Lung microvascular endothelial cell (primary cell): ENCODE measurements at places on chromosomes 7 and 10.

GRCh38 chr10:85787881-85788280 is 578.7 kb downstream of the GRID1 start:
- no peak for DNase-seq

DNA sequence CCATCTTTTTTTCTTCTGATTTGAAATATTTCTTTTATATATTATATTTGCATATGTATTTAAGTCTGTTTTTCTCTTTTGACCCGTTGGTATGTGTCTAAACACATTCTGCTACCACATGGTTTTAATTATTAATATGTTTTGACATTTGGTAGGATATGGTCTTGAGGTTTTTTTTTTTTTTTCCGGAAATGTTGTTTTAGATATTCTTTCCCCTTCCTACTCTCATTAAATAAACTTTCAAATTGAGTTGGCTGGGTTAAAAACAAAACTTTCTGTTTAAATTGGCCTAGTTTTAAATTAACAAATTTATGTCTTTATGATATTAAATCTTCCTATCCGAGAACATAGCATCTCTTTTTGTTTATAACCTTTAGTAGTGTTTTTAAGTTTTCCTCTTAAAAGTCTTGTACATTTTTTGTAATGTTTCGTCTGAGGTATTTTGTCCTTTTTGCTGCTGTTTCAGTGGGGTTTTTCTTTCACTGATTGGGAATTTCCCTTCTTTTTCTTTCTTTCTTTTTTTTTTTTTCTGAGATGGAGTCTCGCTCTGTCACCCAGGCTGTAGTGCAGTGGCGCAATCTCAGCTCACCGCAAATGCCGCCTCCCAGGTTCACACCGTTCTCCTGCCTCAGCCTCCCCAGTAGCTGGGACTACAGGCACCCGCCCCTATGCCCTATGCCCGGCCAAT is 25.4 kb downstream of the STAM start:
- no peak for DNase-seq

GRCh38 chr7:128807191-128807590 is 15.4 kb downstream of the CCDC136 start:
- DNase-seq = no peak

- DNase-seq = no peak
These were observed 53.0 kb upstream of the PDGFA start for GRCh38 chr7:572416-573268.

GRCh38 chr7:28160551-28160991 is 20.0 kb downstream of the JAZF1 start:
- no peak for DNase-seq

DNA sequence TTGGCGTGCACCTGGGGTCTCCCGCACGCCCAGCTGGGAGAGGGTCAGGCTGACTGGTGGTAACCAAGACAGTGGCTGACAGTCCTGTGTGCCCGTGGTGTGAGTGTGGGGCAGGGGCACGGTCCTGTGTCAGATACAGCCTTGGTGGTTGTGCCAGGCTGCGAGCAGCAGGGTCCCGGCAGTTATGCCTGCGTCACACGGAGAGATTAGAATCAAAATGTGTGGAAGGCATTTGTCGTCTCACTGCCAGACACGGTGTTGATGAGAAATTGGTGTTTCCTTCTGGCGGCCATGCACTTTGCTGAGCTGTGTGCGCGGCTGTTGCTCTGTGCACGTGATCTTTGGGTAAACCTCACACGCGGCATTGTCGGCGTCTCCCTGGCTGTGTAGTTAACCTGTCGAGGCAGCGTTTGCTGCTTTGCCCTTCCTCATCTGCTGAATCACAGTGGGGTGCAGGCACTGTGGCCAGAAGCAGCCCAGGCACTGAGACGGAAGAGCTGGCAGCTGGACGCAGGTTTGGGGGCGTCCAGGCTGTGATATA is 87.7 kb downstream of the NKX6-2 start:
- DNase-seq = no peak

- no peak for DNase-seq
These were observed 261.6 kb downstream of the MDFIC start for GRCh38 chr7:115183431-115184057.

DNA sequence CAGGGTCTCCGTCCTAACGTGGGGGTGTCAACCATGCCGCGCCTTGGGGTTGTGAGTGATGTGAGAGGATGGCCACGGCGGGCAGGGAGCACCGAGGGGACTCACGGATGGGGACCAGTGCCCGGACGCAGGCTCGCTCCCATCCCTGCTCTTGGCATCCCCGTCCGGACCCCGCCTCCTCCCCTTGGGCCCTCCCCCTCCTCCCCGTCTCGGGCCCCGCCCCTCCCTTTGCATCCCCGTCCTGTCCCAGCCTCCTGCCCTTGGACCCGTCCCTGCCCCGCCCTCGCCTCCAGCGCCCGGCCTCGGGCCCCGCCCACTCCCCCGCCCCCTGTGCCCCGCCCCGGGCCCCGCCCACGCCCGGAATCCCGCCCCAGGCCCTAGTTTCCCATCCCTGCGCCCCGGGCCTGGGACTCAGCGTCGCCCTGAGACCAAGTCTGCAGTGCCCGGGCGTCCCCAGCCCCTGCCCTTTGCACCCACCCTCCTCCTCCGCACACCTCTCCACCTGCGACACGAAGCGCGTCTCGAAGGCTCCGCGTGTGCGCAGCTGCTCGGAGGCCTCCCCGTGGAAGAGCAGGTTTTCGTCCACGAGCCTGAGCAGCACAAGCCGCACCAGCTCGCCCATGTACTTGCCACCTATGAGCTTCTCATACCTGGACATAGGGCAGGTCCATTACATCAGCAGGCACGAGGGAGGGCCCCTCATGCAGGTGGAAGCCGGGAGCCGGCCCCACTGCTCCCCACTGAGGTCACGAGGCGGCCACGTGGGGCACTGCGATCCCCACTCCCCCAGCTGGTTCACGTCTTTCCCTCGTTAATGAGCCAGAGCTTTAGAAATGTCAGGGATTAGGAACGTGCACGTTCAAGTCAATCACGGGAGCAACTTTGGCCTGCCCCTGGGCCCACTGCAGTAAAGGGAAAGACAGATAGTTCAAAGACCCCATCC is 5.1 kb upstream of the MYL7 start:
- peak; percentile 27 for DNase-seq

- no peak for DNase-seq
These were observed 15.2 kb downstream of the SOSTDC1 start for GRCh38 chr7:16450366-16450765.

DNA sequence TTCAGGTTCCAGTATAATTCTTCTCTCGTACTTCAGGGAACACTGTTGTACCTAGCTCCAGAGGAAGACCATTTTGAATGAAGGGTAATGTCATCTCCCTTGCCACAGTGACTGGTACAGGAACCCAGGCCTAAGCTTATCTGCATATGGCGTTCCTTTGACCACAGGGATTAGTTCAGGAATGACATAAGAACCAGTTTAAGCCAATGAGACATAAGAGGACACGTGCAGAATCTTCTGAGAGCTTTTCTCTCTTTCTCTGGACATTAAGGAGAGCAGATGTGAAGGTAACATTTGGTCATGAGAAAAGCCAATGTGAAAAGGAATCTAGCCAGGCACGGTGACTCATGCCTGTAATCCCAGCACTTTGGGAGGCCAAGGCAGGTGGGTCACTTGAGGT is 21.8 kb upstream of the HIBADH start:
- DNase-seq = no peak

DNA sequence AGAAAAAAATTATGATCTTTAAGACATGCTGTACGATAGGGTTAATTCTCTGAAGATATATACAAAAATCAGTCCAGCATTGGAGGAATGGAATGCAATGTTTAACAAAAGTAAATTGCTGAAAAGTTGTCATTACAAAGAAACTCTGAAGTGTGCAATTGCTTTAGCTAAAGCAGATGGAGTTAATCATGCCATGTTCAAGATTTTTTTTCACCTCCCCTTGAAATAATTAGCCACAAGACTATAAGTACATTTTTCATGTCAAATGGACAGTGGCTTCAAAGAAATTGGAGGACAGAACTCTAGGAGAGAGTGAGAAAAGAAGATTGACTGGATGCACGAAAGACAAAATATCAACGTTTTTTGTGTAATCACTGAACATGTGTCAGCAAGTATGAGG is 63.1 kb upstream of the MEOX2 start:
- DNase-seq = no peak

DNA sequence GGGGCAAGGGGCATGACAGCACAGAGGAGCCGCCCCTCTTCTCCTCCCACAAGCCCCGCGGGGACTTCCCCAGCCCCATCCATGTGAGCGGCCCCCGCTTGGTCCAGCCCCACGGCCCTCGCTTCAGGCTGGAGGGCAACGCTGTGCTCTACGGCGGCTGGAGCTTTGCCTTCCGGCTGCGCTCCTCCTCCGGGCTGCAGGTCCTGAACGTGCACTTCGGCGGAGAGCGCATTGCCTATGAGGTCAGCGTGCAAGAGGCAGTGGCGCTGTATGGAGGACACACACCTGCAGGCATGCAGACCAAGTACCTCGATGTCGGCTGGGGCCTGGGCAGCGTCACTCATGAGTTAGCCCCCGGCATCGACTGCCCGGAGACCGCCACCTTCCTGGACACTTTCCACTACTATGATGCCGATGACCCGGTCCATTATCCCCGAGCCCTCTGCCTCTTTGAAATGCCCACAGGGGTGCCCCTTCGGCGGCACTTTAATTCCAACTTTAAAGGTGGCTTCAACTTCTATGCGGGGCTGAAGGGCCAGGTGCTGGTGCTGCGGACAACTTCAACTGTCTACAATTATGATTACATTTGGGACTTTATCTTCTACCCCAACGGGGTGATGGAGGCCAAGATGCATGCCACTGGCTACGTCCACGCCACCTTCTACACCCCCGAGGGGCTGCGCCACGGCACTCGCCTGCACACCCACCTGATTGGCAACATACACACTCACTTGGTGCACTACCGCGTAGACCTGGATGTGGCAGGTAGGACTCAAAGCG is 5.1 kb downstream of the AOC1 start:
- DNase-seq = no peak

DNA sequence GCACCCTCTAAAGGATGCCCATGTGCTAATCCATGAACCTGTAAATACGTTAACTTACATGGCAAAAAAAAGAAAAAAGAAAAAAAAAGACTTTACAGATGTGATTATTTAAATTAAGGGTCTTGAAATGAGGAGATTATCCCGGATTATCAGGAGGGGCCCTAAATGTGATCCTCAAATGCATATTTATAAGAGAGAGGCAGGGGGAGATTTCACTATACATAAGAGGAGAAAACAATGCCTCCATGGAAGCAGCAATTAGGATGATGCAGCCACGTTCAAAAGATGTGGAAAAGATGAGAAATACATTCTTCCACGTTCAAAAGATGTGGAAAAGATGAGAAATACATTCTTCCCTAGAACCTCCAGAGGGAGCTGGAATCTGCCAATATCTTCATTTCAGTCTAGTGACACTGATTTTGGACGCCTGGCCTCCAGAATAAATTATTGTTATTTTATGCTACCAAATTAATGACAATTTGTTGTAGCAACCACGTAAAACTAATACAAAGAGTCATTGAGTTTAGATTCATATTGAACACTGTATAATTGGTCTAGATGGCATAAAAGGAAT is 328.4 kb upstream of the GNAI1 start:
- peak; percentile 1 for DNase-seq

- DNase-seq = no peak
These were observed 46.3 kb upstream of the ELMO1 start for GRCh38 chr7:37494926-37495325.

GRCh38 chr7:99099499-99100077 is 44.3 kb downstream of the SMURF1 start:
- DNase-seq = no peak

DNA sequence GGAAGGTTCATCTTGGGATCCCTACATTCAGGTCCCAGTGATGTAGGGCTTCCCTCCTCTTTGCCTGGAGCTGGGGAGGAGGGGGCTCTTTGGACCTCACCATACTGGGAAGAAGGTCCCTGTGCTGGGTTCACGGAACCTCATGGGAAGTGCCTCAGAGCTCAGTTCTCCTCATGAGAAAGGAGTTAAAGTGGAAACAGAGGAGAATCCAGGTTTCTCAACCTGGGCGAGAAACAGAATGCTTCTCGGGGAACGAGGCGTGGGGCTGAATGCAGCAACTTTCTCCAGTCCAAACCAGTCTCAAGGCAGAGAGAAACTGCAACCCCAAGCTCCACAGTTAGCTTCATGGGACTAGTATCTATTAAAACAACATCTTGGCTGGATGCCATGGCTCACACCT is 382.7 kb upstream of the FOXK1 start:
- DNase-seq = no peak

GRCh38 chr10:80104066-80104926 is 25.8 kb downstream of the TMEM254 start:
- peak; percentile 33 for DNase-seq

- no peak for DNase-seq
These were observed 623.1 kb upstream of the MGMT start for GRCh38 chr10:128843972-128844371.

GRCh38 chr10:118925404-118926071 is 104.0 kb upstream of the NANOS1 start:
- DNase-seq = no peak

- no peak for DNase-seq
These were observed 219.3 kb downstream of the DNAJB6 start for GRCh38 chr7:157555944-157556641.

DNA sequence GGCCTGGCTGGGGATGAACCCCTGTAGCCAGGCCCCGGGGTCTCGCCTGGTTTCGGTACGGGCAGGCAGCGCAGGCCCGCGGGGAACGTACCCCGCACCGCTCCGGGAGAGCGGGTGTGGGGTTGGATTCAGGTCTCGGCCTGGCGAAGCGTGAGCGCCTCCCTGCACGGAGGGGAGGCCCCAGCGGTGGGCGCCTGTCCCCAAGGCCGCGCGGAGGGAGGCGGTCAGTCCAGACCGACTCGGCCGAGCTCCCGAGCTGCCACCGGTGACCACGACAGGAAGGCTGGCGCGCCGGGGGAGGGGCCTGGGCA is 378 bp upstream of the INPP5F start:
- DNase-seq = no peak

GRCh38 chr10:75565286-75566251 is 134.1 kb downstream of the LRMDA start:
- no peak for DNase-seq

DNA sequence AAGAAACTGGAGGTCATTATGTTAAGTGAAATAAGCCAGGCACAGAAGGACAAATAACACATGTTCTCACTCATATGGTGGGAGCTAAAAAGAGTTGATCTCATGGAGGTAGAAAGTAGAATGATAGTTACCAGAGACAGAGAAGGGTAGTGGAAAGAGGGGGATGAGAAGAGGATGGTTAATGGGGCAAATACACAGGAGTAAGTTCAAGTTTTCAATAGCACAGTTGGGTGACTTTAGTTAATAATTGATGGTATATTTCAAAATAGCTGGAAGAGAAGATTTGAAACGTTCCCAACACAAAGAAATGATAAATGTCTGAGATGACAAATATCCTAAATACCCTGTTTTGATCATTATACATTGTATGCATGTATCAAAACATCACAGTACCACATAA is 261.8 kb downstream of the THSD7A start:
- no peak for DNase-seq

DNA sequence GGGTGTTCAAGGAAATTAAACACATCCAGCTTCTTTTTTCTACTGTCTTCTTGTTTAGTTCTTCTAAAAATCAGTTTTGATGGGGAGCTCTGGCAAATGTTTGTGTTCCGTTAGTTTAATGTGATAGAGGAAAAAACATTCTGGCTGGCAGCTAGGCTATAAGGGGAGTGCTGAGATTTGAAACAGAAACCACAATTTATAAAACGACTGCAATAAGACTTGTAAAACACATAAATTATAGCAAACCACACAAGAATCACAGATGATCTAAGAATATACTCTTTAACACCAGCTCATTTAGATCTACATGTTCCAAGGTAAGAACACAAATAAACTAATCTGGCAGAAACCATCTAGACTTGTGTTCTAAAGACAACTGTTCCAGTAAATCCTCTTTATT is 425.5 kb downstream of the CNTNAP2 start:
- DNase-seq = no peak
